ENCODE measurements at places on chromosomes 1 and 21. TPM values are rescaled to one million over a fixed set of nuclear protein-coding genes. Genes with fewer than 3 reads are reported as not detected.

The FOXD2 gene
- 6.1 TPM for polyA plus RNA-seq

The AMY1A gene
- not detected for polyA plus RNA-seq

The GALNT2 gene
- polyA plus RNA-seq, result 50.1 TPM

The NKAIN1 gene
- 3.4 TPM for polyA plus RNA-seq

The LSS gene
- polyA plus RNA-seq, result 38.8 TPM

The GOLT1A gene
- polyA plus RNA-seq, result 3.5 TPM

The UMODL1 gene
- 0.22 TPM for polyA plus RNA-seq

The CASP9 gene
- 31.0 TPM for polyA plus RNA-seq

The NUDC gene
- polyA plus RNA-seq, result 84.9 TPM

The SLC30A1 gene
- polyA plus RNA-seq, result 36.6 TPM

The TMEM200B gene
- 13.4 TPM for polyA plus RNA-seq

The AHCYL1 gene
- polyA plus RNA-seq, result 129 TPM

The C8B gene
- polyA plus RNA-seq, result not detected

The HSD3B2 gene
- polyA plus RNA-seq, result 3.0 TPM

The MYCL gene
- 7.1 TPM for polyA plus RNA-seq

The SCCPDH gene
- 50.4 TPM for polyA plus RNA-seq

The CD164L2 gene
- 0.13 TPM for polyA plus RNA-seq
